NCI-H2081 treated with DMSO at 0.1 percent for 48 hours (cell line): ENCODE measurements at places on chromosomes 1 and 21.

GRCh38 chr1:98188774-98189173 lies 267.9 kb upstream of the DPYD start:
- no peak for DNase-seq

GRCh38 chr1:186654741-186655140 lies 25.5 kb downstream of the PTGS2 start:
- DNase-seq = no peak

DNA sequence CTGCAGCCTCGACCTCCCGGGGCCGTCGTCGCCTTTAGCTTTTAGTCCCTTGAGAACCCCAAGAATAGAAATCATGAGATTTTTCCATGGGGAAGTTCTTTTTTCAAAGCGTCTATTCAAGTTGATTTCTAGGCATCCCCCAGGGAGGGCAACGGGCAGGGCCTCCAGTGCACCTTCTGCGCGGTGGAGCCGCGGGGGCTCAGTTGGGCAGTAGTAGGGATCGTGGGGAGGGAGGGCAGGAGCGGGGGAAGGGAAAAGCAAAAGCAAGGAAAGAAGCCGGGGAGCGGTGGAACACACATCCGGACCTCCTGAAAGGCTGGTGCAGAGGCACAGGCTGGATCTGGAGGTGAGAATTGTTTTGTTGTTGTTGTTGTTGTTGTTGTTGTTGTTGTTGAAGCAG lies 103.4 kb downstream of the PPIAL4G start:
- DNase-seq = no peak

- no peak for DNase-seq
Observed at GRCh38 chr1:244807138-244807537, 28.3 kb upstream of the COX20 start.
